Fibroblast of lung (primary cell): ENCODE measurements at places on chromosomes 5 and 9. TPM values are rescaled to one million over a fixed set of nuclear protein-coding genes. Genes with fewer than 3 reads are reported as not detected.

Gene CCDC192
- not detected in 2 replicates for total RNA-seq

Gene CENPP
- total RNA-seq: 1.0 and 1.7 TPM in 2 replicates

Gene NUTM2G
- total RNA-seq: not detected in 2 replicates

Gene GCNT4
- 1.8 and 3.6 TPM in 2 replicates for total RNA-seq

Gene LHX6
- total RNA-seq: not detected in 2 replicates

Gene FST
- total RNA-seq: 129 and 759 TPM in 2 replicates

Gene GGTA1
- under 0.01 TPM in 1 of 2 replicates, not detected in the other for total RNA-seq

Gene FOCAD
- total RNA-seq: 67.3 and 145 TPM in 2 replicates

Gene CDHR2
- under 0.01 TPM in 1 of 2 replicates, not detected in the other for total RNA-seq

Gene AKNA
- total RNA-seq: 9.8 and 19.3 TPM in 2 replicates

Gene ORM2
- total RNA-seq: not detected in 2 replicates

Gene HOMER1
- total RNA-seq: 6.8 and 8.7 TPM in 2 replicates

Gene PCDHGC5
- total RNA-seq: 1.3 and 2.6 TPM in 2 replicates

Gene IL5
- total RNA-seq: not detected in 2 replicates

Gene DDX4
- not detected in 2 replicates for total RNA-seq

Gene KIF12
- not detected in 2 replicates for total RNA-seq

Gene LRRC19
- total RNA-seq: not detected in 2 replicates

Gene SH2D3C
- total RNA-seq: 0.26 TPM in 1 of 2 replicates, not detected in the other

Gene RAI14
- 82.7 and 125 TPM in 2 replicates for total RNA-seq

Gene NUDT2
- total RNA-seq: 21.8 and 47.1 TPM in 2 replicates

Gene CYLC2
- not detected in 2 replicates for total RNA-seq

Gene PCDHGA3
- 1.5 and 2.8 TPM in 2 replicates for total RNA-seq

Gene SYK
- not detected in 2 replicates for total RNA-seq

Gene FOXI1
- not detected in 2 replicates for total RNA-seq

Gene F12
- under 0.01 and 0.50 TPM in 2 replicates for total RNA-seq

Gene C9orf50
- total RNA-seq: 0.17 and 0.26 TPM in 2 replicates

Gene PKD2L2
- total RNA-seq: 0.26 TPM in 1 of 2 replicates, not detected in the other

Gene BAAT
- not detected in 2 replicates for total RNA-seq
